NCI-H1436 treated with DMSO at 0.1 percent for 48 hours (cell line): ENCODE measurements at places on chromosomes 4 and X.
A peak's percentile ranks its signal among the peaks of the same experiment; 100 is the strongest.

DNA sequence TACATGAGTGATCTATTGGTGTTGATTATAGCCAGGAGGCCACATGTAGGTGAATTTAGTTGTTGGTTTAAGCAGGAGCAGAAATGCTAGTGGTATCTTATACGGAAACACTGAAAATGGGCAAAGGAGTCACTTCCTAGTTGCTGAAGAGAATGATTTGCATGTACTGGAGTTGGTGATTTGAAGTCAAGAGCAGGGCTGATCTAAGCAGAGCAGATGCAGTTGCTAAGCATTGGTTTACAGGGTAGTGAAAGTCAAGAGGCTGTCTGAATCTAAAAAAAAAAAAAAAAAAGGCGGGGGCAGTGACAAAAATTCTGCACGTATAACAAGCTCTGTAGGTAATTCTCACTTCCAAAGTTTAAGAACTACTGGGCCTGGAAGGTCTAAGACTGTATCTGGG, 90.4 kb upstream of the HPRT1 start:
- DNase-seq, result peak; percentile 24

DNA sequence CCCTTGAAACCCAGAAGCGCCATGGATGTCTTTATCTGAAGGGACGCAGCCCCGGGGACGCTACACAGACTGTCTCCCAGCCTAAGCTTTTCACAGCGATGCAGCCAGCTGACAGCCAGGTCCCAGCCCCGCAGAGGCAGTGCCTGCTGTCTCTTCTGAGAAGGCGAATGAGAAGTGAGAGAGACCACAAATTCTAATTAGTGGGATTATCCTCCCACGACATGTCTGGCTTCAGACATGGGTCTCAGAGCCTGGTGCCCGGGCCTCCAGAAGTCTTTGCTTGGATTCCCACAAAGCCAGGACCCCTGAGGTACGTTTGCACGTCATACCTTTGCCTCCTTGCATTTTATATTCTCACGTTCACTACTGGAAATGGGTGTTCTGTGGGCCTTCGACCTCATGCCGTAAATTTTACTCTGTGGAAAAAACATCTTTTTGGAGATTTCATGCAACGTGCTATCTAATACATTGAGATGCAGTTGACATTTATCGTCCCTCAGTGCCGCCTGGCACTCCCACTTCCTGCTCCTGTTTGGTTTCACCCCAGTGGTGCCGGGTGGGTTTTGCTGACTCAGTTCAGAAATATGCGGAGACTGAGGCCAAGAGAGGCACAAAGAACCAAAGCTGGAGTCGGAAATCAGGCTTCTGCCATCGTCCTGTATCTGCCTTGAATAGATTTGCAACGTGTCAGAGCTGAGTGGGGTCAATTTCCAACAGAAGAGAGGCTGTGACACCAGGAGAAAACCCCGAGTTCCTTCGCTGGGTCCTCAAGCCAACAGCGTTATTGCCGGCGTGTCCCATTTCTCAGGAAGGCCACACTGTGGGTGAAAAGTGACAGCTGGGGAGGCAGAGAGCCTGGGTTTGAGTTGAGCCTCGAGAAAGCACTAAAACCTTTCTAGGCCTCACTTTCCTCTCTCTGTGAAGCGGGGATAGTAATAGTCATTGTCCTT, 114.4 kb downstream of the STK32B start:
- no peak for DNase-seq

GRCh38 chr4:153825691-153826090, 36.8 kb upstream of the SFRP2 start:
- no peak for DNase-seq

DNA sequence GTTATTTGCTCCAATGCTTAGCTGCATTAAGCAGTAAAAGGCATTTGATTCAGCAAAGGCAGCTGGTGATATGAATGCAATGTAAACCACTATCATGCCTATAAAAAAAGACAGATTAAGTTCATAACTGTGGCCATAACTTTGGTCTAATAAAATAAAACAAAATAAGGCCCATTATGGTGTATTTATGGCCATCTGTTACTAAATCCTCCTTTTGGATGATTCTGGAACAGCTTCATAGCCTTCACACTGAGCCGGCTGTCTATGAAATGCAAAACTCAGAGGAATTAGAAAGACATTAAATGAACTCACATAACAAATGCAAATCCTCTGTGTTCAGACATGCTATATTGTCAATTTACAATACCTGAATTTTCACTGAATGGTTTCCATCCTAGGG, 223.7 kb upstream of the FAT4 start:
- DNase-seq, result no peak
